ENCODE measurements at places on chromosomes 11 and 22.
A peak's percentile ranks its signal among the peaks of the same experiment; 100 is the strongest.

- no peak for DNase-seq
Observed at GRCh38 chr22:18970176-18970947, 34.3 kb upstream of the PRODH start.

DNA sequence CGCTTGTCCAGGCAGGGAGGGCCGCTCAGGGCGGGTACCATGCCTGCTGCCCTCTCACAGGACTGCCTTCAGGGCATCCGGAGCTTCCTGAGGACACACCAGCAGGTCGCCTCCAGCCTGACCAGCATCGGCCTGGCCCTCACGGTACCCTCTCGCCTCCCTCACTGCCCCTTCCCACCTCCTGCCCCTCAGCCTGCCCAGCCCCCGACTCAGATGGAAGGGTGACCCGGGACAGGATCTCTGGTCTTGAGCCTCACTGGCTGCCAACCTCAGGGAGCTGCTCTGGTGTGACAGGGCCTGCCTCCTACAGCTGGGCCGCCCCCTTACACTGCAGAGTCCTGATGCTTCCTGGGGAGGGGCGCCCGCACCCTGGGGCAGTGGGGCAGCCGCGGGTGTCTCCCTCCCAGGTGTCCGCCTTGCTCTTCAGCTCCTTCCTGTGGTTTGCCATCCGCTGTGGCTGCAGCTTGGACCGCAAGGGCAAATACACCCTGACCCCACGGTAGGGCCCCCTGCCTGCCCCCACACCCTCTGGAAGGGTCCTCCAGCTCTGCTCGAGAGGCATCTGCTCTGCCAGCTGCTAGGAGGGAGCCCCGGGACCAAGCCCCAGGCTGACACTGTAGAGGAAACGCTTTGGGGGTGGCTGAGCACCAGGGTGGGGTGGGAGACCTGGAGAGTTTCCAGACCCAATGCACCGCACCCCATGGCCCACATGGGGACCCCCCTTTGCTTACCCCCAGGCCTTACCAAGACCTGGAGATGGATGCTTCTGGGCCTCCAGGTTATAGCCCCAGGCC is 14.6 kb downstream of the TSPAN32 start:
- DNase-seq: no peak

GRCh38 chr22:39434243-39434653 is 22.6 kb upstream of the MGAT3 start:
- peak; percentile 83 for DNase-seq

- no peak for DNase-seq
Observed at GRCh38 chr11:61028135-61028729, 56.8 kb downstream of the CD6 start.

GRCh38 chr11:112884012-112884767 is 77.0 kb upstream of the NCAM1 start:
- DNase-seq: no peak

GRCh38 chr11:131770801-131771200 is 400.4 kb downstream of the NTM start:
- DNase-seq: no peak

DNA sequence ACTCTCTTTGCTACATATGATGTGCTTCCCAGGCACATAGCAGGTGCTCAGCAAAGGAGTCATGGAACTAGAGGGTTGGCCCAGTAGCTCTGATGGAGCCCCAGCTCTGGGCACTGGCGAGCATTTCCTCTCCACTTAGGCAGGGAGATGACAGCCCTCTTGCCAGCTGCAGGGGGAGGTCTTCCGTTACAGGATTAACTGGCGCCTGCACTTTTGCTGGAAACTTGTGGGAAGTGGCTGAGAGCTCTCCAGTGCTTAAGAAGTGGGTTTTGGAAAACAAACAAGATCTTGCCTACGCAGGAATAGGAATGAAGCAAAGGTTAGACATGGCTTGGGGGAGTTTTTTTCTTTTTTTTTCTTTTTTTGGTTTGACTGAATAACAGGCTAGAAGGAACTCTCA is 75.5 kb downstream of the MICAL2 start:
- no peak for DNase-seq

DNA sequence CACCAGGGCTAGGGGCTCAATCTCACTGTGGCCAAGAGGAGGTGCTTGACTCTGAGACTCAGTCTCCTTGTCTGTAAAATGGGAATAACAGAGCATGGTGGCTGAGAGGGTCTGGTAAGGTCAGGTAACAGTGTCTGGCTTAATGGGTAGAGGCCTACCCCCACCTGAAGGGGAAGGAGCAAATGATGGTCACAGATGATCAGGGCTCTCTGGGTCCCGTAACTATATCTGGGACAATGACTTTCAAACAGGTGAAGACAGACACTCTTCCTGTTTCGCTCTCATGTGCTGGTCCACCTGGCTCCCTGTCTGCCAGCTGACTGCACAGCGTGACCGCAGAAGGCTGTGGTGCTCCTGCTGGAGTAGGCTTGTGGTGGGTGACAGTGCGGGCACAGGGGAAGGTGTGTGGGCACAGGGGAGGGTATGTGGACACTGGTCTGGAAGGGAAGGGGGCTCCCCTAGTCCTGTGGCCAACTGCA is 4.0 kb downstream of the A4GALT start:
- no peak for DNase-seq

- DNase-seq: no peak
Observed at GRCh38 chr11:95586155-95586554, 203.4 kb downstream of the FAM76B start.

DNA sequence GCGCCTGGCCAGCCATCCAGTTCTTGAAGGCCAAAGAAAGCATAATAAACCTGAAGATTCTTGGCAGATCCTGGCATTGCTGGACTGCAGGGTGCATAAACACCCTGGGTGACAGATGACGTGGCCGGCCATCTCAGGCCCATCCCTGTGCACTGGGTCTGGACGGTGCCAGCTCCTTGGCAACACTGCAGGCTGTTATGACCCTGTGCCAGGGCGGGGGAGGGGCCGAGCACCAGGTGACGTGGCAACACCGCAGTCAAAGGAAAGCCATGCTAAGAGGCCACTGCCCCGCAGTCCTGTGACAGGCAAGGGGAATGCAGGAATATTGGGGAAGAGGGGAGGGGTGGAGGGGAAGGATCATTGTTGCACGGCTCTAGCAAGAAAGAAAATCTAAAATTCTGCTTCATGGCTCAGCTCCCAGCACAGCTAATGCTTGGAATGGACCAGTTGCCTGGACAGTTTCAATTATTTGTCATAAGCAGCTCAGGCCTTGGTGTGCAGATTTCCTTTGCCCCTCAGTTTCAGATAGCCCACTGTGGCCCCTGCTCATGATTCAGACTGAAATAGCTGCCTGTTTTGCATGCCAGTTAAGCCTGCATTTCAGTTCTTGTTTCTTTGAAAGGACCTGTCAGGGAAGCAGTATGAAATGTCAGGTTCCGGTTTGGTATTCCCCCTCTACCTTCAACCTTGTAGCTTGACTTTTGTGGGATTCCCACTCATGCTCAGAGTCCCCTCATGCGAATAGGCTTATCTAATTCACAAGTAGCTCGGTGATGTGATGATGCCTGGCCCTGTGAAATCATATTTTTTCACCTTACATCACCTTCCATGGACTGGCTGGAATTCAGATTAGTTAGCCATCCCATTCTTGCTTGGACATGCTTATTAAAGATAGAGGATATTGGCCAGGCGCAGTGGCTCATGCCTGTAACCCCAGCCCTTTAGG is 29.7 kb upstream of the DDX6 start:
- peak; percentile 40 for DNase-seq

DNA sequence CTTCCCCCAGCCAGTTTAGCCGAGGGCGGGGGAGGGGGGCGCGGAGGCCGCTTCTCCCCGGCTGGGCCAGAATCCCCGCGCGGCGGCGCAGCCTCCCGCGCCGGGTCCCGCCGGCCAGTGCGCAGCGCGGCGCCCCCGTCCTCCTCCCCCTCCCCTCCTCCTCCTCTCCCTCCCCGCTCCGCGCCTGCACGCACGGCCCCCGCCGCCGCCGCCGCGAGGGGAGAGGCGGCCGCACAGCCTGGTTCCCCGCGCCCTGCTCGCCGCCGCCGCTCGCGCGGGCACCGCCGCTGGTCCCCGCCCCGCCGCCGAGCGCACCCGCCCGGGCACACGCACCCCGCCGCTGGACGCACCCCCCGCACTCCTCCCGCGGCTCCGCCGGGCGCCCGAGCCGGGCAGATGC is at the start of gene FLRT1:
Gene FLRT1 (plus strand): TSS at position 356 of the 400 bp plus-strand sequence. CDS start 80,337 bp downstream, outside the sequence.
- DNase-seq: no peak

GRCh38 chr22:30307041-30307574 is 17.8 kb upstream of the CASTOR1 start:
- DNase-seq: no peak

GRCh38 chr11:1823376-1824220 is 11.2 kb upstream of the SYT8 start:
- DNase-seq: no peak

GRCh38 chr11:114346709-114347141 is 50.5 kb downstream of the NNMT start:
- no peak for DNase-seq

DNA sequence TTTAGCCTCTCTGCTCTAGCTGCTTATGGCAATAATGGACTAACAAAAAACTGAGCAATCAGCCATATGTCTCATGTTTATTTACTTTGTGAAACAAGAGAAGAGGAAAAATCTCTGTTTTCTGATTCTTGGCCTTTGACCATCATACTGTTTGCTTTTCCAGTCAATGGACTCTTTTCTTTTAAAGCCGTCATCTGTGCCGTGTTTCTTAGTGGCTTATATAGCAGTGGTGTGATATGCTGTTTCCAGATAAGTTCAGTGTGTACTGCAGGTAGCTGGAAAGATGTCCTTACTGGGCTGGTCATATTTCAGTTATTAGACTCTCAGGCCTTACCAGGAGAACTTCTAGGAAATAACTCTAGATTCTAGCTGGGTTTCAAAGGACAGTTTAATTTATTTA is 33.6 kb upstream of the TECTA start:
- no peak for DNase-seq

DNA sequence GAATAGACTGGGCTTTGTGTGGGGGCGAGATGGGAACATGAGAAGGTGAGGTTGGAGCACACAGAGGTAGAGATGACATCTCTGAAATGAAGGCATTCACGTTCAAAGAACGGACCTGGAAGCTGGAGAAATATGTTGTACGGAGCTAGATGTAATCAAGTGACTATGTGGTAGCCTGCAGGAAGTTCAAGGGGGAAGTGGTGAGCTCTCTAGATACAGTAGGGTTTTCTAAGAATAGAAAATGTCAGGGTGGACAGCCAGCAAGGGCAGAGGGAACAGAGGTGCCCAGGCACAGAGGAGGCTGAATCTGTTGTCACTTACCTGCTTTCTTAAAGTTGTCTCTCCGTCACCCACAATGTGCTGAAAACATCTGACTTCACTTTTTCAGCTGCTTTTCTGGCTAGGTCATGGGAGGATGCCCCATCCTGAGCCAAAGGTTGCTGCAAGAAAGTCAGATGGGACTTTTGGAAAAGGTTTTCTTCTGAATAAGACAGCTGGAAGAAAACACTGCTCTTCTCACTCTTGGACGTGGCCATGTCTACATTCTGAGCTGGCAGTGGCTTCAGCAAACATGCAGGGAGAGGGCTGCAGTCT is 171.5 kb upstream of the B3GAT1 start:
- no peak for DNase-seq

GRCh38 chr11:13104619-13105236 is 95.6 kb downstream of the RASSF10 start:
- no peak for DNase-seq

Data from hippocampal formation (tissue), 2 donors.